ENCODE measurements at places on chromosomes 7 and 10.
A peak's percentile ranks its signal among the peaks of the same experiment; 100 is the strongest.

- no peak overlapping the region for H3K27ac ChIP-seq
- DNase-seq, result no peak
- no peaks in the 10 kb centered on the region for H3K36me3 ChIP-seq
- no peaks in the 10 kb centered on the region for H3K27me3 ChIP-seq
Observed at GRCh38 chr7:128447941-128448564, 7.6 kb upstream of the HILPDA start.

GRCh38 chr10:102894466-102895213, 23.5 kb upstream of the CNNM2 start:
- no peaks in the 10 kb centered on the region for H3K4me1 ChIP-seq
- DNase-seq, result no peak
- H3K4me3 ChIP-seq, result no peak overlapping the region
- no peak overlapping the region for H3K27ac ChIP-seq

GRCh38 chr10:60513281-60513680, 123.6 kb upstream of the ANK3 start:
- no peaks in the 10 kb centered on the region for H3K36me3 ChIP-seq
- no peak for DNase-seq
- H3K4me3 ChIP-seq, result no peak overlapping the region
- H3K4me1 ChIP-seq, result peaks cover 4% of the 10 kb centered on the region
- H3K27ac ChIP-seq, result no peak overlapping the region

GRCh38 chr10:113094114-113094486, 144.1 kb downstream of the TCF7L2 start:
- DNase-seq, result no peak
- peaks cover 6% of the 10 kb centered on the region for H3K36me3 ChIP-seq
- H3K27ac ChIP-seq, result no peak overlapping the region
- H3K4me1 ChIP-seq, result peaks cover 32% of the 10 kb centered on the region
- no peak overlapping the region for H3K4me3 ChIP-seq

DNA sequence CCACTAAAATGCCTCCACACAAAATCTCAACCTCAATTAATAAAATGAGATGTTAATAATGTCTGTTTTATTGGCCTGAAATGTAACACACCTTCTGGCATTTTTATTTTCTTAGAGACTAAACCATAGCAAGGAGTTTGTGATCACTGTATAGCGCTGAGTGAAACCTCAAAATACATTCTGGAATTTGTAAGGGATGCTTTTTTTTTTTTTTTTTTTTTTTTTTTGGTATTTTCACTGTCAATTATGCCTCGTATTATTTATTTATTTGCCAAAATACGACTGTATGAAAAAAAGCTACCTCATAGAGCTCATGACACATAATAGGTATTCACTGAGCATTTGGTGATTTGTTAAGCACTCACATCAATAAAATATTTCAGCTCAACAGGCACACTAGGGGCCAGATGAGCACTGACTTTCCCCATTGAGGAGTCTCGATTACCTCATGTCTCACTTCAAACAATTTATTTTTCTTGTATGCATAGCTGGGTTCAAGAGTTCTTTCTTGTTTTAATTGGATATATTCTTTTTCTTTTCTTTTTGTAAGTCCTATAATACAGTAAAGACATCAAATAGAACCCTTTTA, 36.5 kb downstream of the SEMA3C start:
- H3K4me1 ChIP-seq, result peaks cover 6% of the 10 kb centered on the region
- H3K27ac ChIP-seq, result no peak overlapping the region
- DNase-seq, result no peak
- H3K27me3 ChIP-seq, result no peaks in the 10 kb centered on the region
- H3K36me3 ChIP-seq, result no peaks in the 10 kb centered on the region

DNA sequence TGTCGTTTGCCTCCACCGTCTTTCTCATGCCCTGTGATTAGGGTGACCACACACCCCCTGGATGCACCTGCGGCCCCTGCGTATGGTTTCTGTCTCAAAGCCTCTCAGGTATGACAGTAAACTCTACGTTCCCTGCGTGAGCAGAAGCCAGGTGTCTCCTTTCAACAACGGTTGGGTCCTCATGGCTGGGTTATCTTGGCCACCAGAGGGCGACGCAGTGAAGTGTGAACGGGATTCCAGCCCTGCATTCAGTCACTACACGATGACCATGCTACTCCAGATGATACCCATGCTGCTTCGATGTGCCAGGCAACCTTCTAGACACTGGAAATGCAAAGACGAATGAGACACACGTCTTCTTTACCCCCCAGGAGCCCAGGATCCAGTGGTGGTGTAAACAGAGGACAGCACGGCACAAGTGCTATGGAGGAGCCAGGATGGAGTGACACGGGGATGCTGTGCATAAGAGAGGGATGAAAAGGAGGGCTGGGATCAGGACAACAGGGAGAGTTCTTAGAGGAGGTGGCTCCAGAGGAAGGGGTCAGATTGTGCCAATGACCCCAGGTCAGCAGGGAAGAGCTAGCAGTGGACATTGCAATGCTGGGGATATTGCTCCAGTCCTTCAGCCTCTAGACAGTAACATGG, 228.1 kb upstream of the PFKP start:
- DNase-seq, result no peak
- no peak overlapping the region for H3K4me3 ChIP-seq
- no peak overlapping the region for H3K27ac ChIP-seq
- H3K27me3 ChIP-seq, result peaks cover 17% of the 10 kb centered on the region
- H3K4me1 ChIP-seq, result no peaks in the 10 kb centered on the region

- H3K27me3 ChIP-seq, result no peaks in the 10 kb centered on the region
- H3K27ac ChIP-seq, result no peak overlapping the region
- H3K4me1 ChIP-seq, result no peaks in the 10 kb centered on the region
- DNase-seq, result peak; percentile 37
- no peaks in the 10 kb centered on the region for H3K36me3 ChIP-seq
- H3K4me3 ChIP-seq, result peak overlapping the region; percentile 13
Observed at GRCh38 chr7:4144811-4145510, 537.1 kb upstream of the FOXK1 start.

DNA sequence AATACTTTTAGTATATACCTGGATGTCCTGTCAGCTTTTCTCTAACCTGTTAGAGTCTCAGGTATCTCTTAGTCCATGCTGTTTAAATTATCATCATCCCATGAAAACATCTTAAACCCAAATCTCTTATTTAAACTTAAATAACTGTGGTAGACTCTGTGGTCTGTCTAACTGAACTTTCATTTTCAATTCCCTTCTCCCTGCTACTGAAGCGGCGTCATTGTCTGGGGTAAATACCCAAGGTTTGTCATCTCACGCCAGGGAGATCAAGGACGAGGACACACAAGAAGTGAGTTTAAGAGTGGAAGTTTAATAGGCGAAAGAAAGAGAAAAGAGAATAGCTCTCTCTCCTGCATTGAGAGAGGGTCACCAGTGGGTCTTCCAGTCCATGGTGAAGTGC, 804.4 kb upstream of the CELF2 start:
- H3K4me1 ChIP-seq, result no peaks in the 10 kb centered on the region
- no peaks in the 10 kb centered on the region for H3K36me3 ChIP-seq
- DNase-seq, result no peak
- no peak overlapping the region for H3K27ac ChIP-seq
- H3K27me3 ChIP-seq, result peaks cover 3% of the 10 kb centered on the region

- peaks cover 4% of the 10 kb centered on the region for H3K4me1 ChIP-seq
- peak within 1 kb of the TSS; percentile 86 for H3K4me3 ChIP-seq
- H3K27ac ChIP-seq, result peak within 1 kb of the TSS; percentile 68
- no peaks in the 10 kb centered on the region for H3K27me3 ChIP-seq
- peak; percentile 78 for DNase-seq
- H3K36me3 ChIP-seq, result no peaks in the 10 kb centered on the region
Observed at GRCh38 chr10:93893646-93894515, at the start of gene SLC35G1. Gene SLC35G1 (plus strand): TSS chr10:93893978. CDS start chr10:93894034, 56 bp downstream.

GRCh38 chr7:120583899-120584586, 273.9 kb downstream of the TSPAN12 start:
- H3K27me3 ChIP-seq, result no peaks in the 10 kb centered on the region
- H3K27ac ChIP-seq, result no peak overlapping the region
- no peak overlapping the region for H3K4me3 ChIP-seq
- DNase-seq, result no peak
- H3K36me3 ChIP-seq, result no peaks in the 10 kb centered on the region

DNA sequence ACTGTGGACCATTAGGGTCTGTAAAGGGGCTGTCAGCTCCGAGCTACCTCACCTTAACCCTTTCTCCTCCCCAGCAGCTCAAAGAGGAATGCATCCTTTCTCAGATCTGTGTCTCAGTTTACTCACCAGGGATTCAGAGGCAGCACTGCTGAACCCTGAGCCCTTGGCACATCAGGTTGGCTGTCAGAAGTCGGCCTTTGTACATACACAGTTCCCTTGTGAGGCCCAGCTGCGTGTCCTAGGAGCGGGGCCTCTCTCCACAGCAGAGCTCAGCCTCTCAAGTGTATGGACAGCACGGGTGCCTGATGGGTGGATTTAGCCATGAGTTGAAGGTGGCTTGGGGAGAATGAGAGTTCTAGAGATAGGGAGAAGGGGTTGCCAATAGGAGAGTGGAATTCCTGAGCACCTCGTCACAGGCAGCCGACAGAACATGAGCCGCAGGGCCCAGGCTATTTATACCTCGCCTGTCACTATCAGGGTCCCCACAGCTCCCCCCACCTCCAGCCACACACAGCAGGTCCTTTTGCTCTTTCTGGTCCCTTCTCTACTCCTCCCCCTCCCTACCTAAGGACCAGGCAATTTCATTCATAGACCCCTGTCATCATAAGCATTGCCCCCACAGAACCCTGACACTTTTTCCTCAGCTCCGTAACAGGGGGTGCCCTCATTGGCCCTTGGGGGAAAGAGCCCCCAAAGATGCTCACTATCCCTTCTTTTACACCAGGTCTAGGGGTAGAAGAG, 2.1 kb upstream of the FLNC start:
- peak; percentile 62 for DNase-seq
- no peaks in the 10 kb centered on the region for H3K27me3 ChIP-seq
- H3K4me1 ChIP-seq, result peaks cover 38% of the 10 kb centered on the region
- H3K36me3 ChIP-seq, result no peaks in the 10 kb centered on the region
- peak overlapping the region; percentile 39 for H3K4me3 ChIP-seq

GRCh38 chr10:63521416-63522276, 445 bp downstream of the REEP3 start:
- H3K4me1 ChIP-seq, result no peaks in the 10 kb centered on the region
- DNase-seq, result peak; percentile 68
- H3K36me3 ChIP-seq, result no peaks in the 10 kb centered on the region
- H3K27me3 ChIP-seq, result no peaks in the 10 kb centered on the region
- H3K27ac ChIP-seq, result peak overlapping the region; percentile 97
- peak overlapping the region; percentile 83 for H3K4me3 ChIP-seq

DNA sequence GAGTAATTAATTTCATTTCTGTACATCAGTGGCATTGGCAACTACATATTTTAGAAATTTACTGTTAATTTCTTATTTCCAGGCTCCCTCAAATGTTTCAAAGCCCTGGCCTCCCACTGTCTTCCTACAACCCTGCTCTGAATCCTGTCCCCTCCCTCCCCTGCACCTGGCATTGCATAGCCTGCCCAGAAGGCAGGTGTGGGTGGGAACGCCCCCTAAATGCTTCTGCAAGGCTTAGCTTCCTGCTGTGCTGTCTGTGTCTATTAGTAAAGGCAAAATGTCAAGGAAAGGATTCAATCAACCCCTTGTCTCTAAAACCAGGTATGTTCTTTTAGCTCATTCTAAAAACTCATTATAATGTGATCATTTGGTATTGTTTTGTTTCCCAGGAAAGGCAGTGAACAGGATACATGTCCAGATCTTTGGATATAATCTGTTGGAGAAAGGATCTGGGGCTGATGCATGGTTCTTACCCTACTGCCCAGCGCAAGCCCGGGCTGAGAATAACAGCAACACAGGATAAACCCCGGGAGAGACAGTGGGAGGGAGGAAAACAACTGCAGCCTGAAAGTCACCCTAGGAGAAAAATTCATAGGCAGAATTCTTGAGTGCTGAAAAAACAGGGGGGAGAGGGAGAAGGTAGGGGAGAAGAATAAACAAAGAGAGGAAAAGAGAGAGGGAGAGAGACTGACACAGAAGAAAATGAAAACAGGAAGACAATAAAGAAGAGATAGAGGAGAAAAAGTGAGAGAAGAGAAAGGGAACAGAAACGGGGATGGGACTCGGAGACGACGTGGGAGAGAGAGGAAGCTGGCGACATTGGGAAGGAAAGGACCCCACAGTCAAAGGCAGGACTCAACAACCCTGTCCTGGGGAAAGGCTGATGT, 589 bp downstream of the ZNF488 start:
- peak overlapping the region; percentile 92 for H3K4me3 ChIP-seq
- peaks cover 3% of the 10 kb centered on the region for H3K27me3 ChIP-seq
- DNase-seq, result no peak
- H3K27ac ChIP-seq, result no peak overlapping the region
- H3K36me3 ChIP-seq, result no peaks in the 10 kb centered on the region
